Activated CD4-positive, alpha-beta T cell treated with anti-CD3 and anti-CD28 coated beads, Interleukin-2, amount 50 U/mL, for 16 hours (primary cell): ENCODE measurements at places on chromosomes 7 and 10.

DNA sequence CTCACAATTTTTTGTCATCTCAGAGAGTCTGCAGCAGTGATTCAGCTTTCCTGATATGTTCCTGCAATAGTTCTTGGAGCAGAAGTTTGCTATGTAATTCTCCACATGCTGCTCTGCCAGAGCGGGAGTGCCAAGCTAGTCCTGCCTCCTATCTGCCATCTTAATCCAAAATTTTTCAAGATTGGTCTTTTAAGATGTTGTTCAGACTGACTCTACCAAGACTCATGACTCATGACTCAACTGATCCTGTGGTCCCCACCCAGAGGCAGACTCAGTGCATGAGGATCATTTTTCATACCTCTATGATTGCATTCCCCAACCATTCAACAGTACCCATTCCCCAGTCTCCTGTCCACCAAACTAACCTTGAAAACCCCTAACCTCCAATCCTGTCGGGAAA, 470.8 kb downstream of the INHBA start:
- no peak for DNase-seq

GRCh38 chr7:105389088-105389650, 448 bp upstream of the SRPK2 start:
- DNase-seq = peak; percentile 20

- DNase-seq = no peak
Measured at GRCh38 chr10:91034494-91035159, 113.7 kb upstream of the ANKRD1 start.

- DNase-seq = no peak
Measured at GRCh38 chr10:126930131-126930882, 25.1 kb downstream of the DOCK1 start.

- DNase-seq = no peak
Measured at GRCh38 chr10:110751850-110752249, 107.7 kb downstream of the RBM20 start.

- no peak for DNase-seq
Measured at GRCh38 chr10:108982159-108982558, 941.2 kb downstream of the XPNPEP1 start.

GRCh38 chr10:1741450-1741849, 4.1 kb upstream of the ADARB2 start:
- DNase-seq = no peak

GRCh38 chr10:82826132-82826531, 951.1 kb downstream of the NRG3 start:
- DNase-seq = no peak

- DNase-seq = no peak
Measured at GRCh38 chr7:76069238-76069638, 21.3 kb downstream of the MDH2 start.

DNA sequence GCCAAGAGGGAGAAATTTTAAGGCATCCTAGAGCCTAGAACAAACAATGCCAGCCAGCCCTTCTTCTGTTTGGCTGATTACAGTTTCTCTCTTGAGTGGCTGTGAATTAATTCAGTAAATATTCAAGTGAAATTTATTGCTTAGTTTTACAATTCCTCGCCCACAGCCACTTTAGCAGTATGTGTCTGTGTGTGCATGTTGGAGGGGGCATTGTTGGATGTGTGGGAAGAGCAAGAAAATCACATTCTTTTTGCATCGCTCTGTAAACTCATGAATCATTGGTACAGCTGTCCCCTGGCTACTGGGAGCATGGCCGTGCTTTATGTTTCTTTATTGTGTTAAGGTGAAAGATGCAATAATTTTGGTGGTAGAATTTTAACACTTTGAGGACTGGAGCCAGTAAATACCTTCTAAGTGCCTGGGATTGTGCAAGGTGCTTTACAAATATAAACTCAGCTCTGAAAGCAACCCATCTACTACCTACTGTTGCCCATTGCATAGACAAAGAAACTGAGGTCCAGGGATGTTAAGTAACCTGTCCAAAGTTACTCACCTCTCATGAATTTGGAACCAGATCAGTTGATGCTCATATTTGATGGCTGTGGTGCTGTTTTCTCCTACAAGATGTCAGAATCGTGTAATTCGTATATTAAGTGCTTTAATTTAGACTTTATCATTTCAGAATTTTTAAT, 89.9 kb upstream of the BTBD16 start:
- DNase-seq = no peak

DNA sequence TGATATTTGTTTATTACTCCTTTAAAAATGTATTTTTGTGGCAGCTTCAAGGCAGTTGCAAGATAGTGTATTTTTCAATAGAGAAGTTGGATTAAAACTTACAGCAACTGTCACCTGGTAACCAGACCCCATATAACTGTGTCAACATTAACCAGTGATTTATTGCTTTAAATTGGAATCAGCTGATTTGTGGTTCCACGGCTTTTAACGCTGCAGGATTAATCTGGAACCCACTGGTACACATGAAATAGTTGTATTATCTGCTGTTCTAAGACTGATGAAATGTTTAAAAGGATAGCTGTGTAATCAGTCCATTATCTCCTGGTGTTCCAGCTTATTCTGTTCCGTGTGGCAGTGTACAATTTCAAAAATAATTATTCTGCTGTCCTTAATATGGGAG, 180.2 kb downstream of the CELF2 start:
- no peak for DNase-seq

DNA sequence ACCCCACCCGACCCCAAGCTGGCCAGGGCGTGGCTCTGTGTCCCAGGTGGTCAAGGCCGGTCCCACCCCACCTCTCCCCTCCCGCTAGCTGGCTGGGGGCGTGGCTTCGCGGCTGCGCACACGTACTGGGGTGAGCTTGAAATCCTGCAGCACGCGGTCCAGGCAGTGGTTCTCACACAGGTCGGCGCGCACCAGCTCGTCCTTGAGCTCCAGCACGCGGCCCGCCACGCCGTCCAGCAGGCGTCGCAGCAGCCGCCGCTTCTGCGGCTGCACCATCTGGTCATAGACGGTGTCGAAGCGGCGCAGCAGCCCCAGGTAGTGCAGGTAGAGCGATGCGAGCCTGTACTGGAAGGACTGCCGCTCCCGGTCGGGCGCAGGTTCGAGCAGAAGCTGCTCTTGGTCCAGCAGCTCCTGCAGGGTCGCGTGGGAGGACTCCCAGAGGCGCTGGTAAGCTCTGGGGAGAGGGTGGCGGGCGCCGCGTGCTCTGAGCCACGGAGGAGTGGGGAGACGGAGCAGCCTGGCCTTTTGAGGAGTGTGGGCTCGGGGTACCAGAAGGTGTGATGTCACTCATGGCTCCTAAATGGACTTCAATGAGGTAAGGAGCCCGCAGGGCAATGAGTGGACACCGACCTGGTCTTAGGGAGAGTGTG, 5.8 kb downstream of the H2BK1 start:
- no peak for DNase-seq

DNA sequence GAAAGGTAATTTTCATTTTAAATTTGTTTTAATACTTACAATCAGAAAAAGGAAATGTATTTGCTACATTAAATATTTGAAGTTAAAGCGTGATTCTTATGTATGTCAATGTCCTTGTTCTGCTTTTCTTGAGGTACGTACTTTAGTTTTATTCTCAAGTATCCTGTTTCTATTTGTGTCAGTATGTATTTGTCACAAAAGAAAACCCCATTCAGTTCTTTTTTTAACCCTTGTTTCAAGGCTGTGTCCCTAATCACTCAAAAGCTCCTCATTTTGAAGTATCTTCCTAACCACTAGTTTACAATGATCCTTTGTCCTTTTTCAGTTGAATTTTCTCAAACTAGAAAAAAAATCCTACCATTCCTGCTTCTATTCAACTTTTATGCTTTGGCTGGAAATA, 25.2 kb downstream of the NHLRC2 start:
- no peak for DNase-seq

DNA sequence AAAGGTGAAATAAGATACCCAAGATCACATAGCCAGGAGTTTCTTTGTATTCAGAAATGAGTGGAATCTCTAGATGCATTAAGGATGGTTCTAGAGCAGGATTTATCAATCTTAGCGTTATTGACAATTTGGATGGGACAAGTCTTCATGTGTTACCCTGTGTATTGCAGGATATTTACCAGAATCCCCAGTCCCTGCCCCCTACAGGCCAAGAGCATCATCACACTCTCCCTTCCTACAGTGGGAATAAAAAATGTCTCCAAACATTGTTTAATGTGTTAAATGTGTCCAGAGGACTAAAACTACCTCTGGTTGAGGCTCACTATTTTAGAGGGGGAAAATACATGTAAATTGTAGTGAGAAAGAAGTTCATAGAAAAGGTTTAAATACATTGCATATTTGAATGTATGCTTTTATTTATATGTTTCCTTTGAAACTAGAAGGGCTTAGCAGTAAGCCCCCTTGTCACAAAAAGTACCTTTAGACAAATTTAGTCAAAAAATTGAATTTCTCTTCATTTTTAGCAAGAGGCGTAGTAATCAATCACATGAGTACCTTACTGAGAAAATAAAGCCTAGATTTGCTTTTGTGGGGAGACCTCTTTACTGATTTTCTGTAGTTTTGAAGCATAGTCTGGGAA, 141.2 kb downstream of the MLLT10 start:
- peak; percentile 35 for DNase-seq

DNA sequence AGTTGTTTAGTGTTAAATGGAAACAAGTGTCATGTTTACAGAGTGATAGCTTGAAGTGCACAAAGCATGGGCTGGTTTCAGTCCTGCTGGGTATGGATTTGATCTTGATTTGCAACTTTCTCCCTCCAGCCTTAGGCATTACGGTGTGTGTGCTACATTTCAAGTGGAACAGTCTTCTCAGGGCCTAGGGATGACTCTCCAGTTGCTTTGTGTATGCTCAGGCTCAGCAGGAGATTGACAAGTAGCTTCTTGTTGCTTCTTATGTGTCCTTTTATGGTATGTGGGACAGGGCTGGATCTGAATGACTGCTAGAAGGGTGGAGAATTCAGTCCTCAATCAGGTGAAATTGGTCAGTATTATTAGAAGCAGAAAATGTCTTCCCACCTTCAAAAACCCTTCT, 51.3 kb upstream of the PLEKHA1 start:
- DNase-seq = no peak

DNA sequence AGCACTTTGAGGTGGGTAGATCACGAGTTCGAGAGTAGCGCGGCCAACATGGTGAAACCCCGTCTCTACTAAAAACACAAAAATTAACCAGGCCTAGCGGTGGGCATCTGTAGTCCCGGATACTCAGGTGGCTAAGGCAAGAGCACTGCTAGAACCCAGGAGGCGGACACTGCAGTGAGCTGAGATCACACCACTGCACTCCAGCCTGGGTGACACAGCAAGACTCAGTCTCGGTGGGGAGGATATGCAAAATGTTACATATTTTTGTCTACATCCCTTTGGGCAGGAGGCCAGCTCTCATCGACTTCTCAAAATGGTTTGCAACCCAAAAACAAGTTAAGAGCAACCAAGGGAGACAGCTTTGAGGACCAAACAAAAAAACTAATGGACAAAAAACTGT, 8.2 kb downstream of the ATE1 start:
- DNase-seq = no peak

DNA sequence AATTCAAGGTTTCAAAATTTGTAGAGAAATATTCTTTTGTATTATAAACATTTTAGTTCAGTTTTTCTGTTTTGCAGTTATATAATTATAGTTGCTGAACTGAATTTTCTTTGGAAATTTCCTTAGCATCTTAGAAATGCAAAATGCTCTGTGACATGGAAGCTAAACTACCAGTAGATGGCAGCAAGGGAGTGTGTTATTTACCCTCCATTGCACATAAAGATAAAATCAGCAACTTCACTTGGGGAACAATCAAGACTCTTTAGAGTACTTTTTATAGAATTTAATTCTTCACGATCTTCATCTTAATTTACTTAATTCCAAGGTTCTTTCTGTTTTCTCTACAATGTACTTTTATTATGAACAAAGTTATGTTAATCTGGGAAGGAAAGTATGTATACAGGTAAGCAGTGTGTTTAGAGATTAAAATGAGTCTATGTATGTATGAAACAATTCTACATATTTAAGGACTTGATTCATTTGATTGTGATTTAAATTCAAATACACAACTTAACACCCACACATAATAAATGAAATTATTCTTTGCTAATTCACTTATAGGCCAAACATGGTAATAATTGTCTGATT, 404.2 kb downstream of the THSD7A start:
- peak; percentile 38 for DNase-seq

- DNase-seq = no peak
Measured at GRCh38 chr10:49484486-49485235, 54.3 kb downstream of the ERCC6 start.

DNA sequence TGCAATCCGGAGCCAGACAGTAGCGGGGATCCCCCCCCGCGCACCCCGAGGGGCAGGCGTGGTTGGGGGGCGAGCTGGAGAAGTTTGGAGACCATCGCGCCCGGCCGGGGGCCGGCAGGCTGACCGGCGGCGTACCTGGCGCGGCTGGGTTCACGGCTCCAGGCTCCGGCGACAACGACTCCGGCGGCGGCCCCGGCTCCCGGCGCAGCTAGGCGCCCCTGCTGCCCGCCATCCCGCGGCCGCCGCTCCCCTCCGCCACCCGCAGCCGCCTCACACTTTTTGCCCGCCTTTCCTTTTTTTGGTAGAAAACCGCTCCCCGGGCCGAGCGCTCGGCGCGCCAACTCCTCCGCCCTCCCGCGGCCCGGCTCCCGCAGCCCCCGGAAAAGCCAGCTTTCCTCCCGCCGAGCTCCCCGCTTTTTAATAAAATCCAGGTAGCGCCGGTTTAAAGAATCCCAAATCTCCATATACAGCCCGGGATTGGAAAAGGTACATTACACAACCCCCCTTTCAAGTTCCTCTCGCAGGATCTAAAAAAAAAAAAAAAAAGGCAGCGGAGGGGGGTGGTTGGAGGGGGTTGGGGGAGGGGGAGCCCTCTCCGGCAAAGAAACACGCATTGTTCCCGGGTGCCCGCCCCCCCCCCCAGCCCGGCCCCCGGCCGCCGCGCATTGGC, at the start of gene TNRC18:
TNRC18 (minus strand) TSS at position 529 of the 670 bp plus-strand sequence. CDS start 2,588 bp downstream, outside the sequence.
- no peak for DNase-seq

DNA sequence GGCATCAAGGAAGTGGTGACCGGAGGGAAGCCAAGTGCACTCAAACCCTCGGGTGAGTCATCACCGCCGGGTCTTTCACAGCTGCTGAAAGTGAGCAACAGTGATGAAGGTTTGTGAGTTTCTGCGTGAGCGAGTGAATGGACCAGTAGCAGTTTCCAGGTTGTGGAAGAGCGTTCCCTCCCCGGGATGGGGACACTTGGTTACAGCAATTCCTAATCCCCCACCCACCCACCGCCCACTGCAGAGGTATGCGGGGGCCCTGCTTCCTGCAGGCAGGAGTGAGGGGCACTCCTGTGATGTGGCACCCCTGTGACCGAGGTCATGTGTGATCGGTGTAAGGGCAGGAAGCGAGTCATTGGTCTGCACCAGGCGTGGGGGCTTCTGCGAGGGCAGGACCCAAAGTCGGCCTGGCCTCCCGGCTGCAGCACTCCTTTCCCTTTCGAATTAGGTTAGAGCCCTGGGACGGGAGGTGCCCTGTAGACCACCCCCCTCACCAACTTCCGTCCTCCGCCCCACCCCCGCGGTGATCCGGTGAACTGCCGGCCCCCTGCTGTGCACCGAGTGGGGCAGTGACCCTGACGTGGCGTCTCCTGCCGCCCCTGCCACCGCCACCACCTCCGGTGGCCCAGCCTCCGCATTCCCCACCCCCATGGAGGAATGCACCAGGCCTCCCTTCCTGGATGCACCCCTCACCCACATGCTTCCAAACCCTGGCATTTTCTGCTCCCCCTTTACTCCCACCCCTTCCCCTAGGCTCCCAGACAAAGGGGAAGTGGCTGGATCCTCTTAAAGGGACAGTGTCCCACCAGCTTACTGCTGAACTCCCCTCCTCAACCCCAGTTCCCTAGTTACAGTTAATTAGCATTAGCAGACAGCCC, 10.9 kb downstream of the LIMK1 start:
- peak; percentile 85 for DNase-seq
